Psoas muscle (tissue), 8 donors: ENCODE measurements at places on chromosomes 13 and 19.

DNA sequence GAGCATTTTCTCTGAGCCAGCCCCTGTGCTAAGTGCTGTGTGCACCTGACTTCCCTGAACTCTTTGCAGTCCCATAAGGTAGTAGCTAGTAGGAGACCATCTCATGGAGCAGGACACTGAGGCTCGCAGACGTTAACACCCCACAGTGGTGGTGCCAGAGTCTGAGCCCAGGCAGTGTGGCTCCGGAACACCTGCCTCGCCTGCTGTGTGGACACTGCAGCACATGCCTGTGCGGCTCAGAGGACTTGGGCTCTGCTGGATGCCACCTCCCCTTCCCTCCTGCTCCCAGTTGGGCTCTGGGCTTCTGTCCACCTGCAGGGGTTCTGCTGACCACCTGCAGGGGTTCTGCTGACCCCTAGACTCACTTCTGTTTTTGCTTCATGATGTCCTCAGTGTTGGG, 27.0 kb upstream of the SIGLEC11 start:
- no peak for DNase-seq

DNA sequence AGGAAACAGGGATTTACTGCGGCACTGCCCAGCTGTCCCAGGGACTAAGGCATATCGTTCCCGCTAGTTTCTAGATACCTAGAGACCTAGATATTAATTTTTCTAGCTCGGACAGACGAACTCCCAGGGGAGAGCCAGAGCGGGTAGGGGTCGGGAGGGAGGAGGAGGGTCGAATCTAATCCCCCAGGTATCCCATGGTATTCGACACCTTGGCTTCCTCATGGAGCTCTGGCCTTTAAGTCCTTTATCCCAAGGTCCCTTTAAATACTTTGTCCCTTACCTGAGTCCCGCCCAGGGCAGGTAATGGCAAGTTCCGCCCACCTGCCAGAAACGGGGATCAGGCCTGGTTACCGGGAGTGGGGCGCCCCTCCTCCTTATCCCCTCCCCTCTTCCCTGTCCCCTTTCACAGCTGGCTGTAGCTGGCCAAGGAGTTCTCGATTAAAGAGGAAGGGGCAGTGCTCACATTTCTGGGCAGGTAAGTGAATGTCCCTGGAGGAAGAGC, at the start of gene PRRG2:
TSS of gene PRRG2 (plus strand) at position 310 of the 502 bp plus-strand sequence. CDS start 1,904 bp downstream, outside the sequence.
- no peak for DNase-seq

DNA sequence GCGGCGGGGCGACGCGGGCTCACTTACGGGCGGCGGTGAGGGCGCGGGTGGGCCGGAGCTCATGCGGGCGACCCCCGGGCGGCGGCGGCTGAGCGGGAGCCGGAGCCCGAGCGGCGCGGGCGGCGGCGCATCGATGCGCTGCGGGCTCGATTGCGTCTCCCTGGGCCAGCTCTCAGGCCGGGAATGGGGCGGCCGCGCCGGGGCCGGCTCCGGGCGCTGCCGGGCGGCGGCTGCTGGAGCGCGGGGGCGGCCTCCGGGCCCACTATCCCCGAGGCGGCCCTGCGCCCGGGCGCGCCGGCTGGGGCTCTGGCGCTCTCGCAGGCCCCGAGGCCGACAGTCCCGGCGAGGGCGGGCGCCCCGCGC, 1.4 kb upstream of the TSHZ3 start:
- peak; percentile 67 for DNase-seq

DNA sequence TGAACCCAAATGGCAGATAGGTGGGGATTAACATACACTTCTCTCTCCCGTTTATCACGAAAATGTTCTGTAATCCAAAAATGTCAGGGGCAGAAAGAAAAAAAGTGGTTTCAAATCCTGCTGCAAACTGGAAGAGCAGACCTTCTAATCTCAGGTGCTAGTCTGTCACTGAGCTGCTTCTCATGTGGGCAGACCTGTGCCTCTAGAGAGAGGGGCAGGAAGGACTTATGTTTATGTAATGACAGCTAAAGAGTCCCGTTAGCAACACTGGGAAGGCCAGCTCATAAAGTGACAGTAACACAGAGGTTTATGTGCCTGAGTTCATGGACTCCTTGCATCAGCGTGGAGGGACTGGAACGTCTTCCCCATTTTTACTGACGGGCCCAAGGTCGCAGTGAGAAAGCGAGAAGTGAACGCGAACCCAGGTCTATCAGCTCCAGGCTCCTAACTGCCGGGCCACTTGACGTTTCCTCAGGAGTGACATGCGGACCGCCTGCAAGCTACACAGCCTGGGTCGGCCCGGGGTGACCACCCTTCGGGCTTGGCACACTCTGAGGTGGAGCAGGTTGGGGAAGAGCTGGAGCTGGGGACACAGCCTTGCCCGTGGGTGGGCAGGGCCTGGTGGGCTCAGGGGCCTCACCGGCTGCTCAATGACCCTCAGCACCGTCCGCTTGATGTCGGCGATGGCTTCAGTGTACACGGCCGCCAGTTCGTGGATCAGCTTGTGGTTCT, 9.6 kb upstream of the RSPH6A start:
- DNase-seq, result no peak
